ENCODE measurements at places on chromosomes 3 and 15.
A peak's percentile ranks its signal among the peaks of the same experiment; 100 is the strongest.

DNA sequence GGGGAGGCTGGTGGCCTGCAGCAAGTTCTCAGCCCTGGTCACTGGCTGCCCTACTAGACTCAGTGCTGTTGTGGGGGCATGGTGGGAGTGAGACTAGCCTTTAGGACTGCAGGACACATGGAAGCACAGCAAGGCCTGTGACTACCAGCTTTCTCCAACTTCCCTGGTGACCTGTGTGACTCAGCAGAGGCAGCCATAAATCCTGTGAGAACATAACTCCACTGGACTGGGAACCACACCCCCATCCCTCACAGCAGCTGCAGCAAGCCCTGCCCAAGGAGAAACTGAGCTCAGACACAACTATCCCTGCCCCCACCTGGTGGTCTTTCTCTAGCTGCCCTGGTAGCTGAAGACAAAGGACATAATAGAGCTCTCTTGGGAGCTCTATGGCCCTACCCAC lies 111.3 kb downstream of the DCLK3 start:
- DNase-seq: no peak

GRCh38 chr3:5581743-5582142 lies 394.2 kb downstream of the EDEM1 start:
- no peak for DNase-seq

DNA sequence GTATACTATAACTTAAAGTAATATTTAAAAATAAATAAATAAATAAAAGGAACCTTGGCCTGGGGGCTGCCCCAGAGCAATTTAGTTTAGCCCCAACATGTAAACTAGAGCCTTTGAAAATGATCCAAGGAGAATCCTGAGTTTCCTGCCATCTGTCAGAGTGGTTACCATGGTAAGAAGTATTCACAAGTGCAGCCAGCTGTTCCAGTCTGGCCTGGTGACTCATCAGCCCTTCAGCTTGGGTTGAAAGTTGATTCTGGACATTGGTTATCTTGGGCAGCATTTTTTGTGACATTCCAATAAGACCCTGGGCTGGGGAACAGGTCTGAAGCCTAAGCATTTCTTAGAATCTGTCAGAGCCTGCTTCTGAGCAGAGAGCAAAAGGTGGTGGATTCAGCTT lies 72.7 kb upstream of the LRTM1 start:
- no peak for DNase-seq

DNA sequence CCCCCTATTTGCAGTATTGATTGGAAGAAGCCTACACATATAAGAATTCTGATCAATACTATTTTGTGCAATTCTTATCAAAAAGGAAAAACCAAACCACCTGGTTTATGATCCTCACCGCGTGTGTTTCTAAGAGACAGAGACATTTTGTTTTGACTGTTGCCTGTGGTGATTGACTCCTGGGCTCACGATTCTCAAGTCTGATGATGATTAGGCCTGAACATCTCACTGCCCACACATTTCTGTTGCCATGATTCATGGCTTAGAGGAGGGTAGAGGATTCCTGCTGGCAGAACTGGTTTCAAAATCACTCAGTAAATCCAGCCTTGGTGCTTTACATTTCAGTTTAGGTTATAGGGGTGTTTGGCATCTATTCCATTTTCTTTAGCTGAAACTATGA lies 88.3 kb upstream of the UBE3A start:
- no peak for DNase-seq

GRCh38 chr3:141710888-141711616 lies 27.0 kb upstream of the RNF7 start:
- DNase-seq: no peak

DNA sequence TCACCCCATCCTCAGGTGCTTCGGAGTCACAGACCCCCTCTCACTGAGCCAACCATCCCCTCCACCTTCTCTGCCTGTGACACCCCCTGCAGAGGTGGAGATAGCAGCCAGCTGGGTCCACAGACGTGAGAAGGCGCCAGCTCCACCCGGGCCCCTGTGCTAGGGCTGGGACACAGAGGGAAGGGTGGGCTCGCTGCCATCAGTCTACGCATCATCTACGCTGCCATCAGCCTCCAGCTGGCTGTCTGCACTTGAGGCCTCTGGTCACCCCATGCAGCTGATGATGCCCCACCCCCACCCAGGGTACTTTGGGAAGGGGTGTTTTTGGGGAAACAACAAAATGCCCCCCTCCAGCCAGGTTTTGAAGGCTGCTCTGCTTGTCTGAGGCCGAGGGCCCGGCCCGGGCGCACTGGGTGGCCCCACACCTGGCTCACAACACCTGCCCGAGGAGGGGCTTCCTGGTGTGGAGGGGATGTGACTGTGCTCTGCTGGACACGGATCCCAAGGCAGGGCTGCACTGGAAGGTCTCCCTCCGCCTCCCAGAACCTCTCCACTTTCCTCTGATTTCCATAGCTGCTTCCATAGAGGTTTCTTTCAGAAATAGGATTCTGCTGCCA lies 163.4 kb upstream of the IQSEC1 start:
- no peak for DNase-seq

- DNase-seq: no peak
These were observed 14.1 kb downstream of the MGLL start for GRCh38 chr3:127808197-127808596.

DNA sequence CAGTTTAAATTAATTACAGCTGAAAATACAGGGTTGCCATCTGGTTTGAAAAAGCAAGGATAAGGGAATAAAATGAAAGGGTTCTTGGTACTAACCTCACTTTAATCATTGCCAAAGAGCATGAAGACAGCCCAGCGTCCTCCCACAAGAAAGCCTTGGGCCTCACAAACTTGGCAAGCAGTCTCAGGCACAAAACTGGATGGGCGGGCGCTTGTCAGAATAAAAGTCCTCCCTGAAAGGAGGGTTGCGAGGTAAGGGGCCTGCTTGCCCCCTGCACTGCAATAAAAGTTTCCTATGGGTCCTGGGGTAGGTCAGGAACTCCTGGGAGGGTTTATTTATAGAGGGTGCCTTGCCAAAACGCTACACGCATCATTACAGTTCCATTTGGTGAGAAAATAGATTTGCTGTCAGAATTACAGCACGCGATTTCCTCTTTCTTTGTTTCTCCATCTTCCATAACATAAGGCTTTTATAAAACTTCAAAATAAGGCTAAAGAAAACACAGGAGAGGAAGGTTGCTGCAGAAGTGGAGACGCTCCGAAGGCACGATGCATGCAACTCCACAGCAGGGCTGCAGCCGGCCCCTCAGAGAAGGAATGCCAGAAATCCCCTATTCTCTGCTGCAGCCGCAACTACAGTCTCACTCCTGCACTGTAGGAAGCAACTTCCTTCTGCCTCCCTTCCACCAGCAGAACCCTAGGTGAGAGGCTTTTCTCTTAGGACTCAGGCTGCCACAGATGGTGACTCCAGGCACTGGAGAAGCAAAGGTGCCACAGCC lies 61.3 kb downstream of the VGLL4 start:
- peak; percentile 54 for DNase-seq

GRCh38 chr15:81316267-81316666 lies 7.7 kb downstream of the STARD5 start:
- no peak for DNase-seq

DNA sequence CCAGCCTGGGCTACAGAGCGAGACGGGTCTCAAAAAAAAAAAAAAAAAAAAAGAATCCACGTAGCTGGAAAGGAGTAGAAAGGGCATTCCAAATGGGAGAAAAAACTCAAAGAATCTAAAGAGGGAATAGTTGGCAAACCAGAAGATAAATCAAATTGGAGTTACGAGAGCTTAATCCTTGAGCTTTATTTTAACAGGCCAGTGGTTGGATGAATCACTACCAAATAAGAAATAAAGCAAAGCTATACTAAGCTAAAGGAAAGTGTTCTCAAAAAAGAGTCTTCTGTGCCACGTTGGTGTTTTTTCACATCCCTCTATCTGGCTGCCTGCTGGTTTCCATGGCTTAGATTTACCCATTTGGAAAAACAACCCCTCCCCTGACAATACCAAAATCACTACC lies 14.0 kb downstream of the VGLL4 start:
- DNase-seq: no peak

GRCh38 chr3:194874206-194874605 lies 188.5 kb downstream of the FAM43A start:
- no peak for DNase-seq

GRCh38 chr15:62403164-62403809 lies 238.2 kb upstream of the C2CD4B start:
- no peak for DNase-seq

DNA sequence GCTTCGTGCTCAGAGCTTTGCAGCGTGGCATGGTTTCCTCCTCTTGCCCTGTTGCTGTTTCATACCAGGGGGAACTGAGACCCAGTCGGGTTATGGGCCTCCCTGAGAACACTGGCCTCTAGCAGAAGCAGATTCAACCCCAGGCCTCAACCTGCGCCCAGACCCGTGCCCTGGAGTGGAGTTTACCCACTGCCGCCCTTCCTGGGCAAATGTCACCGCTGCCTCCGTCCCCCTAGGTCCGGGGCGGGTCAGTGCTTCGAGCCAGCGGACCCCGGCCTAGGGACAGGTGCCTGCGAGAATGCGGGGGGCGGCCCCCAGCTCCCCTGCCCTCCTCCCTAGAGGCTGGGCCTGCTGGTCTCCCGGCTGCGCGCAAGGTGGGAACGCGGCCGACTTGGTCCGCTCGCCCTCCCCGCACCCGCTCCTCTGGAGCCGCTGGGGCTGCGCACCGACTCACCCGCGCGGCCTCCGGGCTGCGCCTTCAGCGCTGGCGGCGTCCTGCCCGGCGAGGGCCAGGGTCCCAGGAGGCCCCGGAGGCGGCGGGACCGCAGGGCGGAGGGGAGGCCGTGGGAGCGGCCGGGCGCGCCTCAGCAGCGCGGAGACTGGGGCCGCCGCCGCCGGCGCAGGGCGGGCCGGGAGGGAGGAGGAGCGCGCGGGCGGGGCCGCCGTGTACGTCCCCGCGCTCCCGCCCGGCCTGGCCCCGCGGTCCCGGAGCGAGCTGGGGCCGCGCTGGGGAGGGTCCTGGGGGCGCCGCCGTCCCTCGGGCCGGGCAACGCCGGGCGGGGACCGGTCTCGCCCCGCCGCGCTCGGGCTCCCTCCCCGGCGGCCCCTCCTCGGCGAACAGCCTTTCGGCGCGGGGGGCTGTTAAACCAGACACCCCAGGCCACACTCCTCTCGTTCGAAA lies at the start of gene PIGZ:
Gene PIGZ, minus strand, starts transcription at position 601 of the 901 bp plus-strand sequence. CDS start 16,802 bp downstream, outside the sequence.
- no peak for DNase-seq

GRCh38 chr3:127029658-127030507 lies 47.0 kb downstream of the PLXNA1 start:
- no peak for DNase-seq

GRCh38 chr3:103968131-103968530 lies 1398.6 kb upstream of the ALCAM start:
- DNase-seq: no peak

DNA sequence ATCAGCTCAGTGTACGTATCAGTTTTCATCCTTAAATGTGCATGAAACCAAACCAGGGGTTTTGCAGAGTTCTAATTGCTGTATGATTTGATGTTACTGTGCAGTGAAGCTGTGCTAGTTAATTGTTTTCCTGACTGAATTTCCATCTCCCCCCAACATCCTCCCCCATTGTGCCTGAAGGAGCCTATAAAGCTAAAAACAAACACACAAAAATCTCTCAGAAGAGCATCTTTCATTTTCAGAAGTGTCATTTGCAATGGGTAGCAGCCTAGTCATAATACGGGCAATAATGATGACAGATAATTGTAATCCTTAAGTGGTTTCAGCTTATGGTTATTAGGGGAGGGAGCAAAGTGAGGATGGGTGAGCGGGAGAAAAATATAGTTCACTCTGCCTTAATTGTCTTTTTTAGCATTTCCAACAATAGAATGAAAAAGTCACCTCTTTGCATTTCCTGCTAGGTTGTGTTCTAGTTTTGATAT lies 207.9 kb upstream of the TBL1XR1 start:
- DNase-seq: no peak

DNA sequence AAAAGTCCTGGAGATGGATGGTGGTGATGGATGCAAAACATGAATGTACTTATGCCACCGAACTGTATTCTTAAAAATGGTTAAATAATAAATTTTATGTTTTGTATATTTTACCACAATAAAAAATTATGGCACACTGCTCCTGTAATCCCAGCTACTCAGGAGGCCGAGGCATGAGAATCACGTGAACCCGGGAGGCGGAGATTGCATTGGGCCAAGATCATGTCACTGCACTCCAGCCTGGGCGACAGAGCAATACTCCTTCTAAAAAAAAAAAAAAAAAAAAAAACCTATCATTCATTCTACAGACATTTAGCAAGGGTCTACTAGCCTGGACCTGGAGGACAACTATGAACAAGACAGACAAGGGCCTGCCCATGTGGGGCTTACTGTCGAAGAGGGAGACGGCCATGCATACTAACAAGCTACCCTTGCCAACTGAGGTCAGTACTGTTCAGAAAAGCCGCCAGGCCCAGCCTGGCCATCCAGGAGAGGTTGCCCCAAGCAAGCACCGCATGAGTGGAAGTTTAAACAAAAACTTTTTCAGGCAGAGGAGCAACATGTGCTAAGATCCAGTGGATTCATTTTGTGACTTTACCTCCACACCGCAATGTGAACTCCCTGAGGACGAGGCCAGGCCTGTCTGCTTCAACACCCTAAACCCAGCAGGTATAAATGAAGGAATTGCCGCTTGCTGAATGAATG lies 2.8 kb upstream of the NEK4 start:
- DNase-seq: no peak

DNA sequence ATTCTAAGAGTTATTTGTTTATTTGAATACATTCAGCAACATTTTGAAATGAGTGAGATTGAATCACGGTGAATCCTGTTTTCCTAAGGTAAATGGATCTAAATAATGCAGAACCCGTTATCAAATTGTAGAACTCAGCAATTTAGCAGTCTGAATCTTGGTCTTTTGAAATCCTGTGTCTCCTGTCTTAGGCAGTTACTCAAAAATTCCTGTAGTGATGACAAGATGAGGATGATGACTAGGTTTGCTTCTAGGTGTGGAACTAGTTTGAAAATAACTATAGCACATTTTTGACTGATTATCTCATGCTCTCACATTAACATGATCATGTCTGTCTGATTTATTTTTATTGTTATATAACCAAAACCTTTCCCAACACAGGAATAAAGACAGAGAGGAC lies 115.0 kb downstream of the RAP2B start:
- no peak for DNase-seq

DNA sequence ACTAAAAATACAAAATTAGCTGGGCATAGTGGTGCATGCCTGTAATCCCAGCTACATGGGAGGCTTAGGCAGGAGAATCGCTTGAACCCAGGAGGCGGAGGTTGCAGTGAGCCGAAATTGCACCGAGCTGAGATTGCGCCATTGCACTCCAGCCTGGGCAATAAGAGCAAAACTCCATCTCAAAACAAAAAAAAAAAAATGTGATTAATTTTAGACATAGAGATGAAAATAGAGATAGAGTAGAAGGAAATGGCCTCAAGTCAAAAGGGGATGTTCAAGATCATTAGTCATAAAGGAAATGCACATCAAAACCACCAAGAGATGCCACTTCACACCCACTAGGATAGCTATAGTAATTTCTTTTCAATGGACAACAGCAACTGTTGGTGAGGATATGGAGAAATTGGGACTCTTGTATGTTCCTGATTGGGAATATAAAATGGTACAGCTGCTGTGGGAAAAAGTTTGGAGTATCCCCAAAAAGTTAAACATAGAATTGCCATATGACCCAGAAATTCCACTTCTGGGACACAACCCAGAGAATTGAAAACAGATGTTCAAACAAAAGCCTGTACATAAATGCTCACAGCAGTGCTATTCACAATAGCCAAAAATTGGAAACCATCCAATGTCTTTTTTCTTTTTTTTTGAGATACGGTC lies 55.4 kb downstream of the ABHD2 start:
- DNase-seq: no peak

GRCh38 chr3:171838218-171838720 lies 4.9 kb upstream of the TMEM212 start:
- DNase-seq: no peak
